ENCODE measurements at places on chromosomes 6 and 20.

DNA sequence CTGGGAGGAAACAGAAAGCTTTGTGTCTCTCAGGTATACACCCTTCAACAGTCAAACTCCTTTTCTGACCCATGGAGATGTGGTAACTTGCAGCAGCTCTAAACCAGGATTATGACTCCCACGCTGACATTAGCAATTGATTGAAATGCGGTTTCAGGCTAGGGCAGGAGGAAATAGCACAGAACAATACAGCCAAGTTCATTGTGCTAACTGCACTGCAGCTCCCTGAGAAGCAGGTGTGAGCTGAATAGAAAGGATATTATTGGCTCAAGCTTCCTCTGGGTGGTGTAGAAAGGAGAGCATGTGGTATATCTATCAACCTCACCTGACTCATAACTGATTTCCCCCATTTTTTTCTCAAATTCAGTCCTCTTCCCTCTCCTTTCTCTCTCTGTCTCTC lies 612.3 kb upstream of the BTBD3 start:
- no peak for DNase-seq
- H3K27ac ChIP-seq, result no peak overlapping the region
- H3K27me3 ChIP-seq, result no peaks in the 10 kb centered on the region
- no peaks in the 10 kb centered on the region for H3K4me1 ChIP-seq
- H3K4me3 ChIP-seq, result no peak overlapping the region

GRCh38 chr6:148244217-148244935 lies 98.3 kb upstream of the SASH1 start:
- peaks cover 27% of the 10 kb centered on the region for H3K27me3 ChIP-seq
- no peak overlapping the region for H3K4me3 ChIP-seq
- no peaks in the 10 kb centered on the region for H3K36me3 ChIP-seq
- DNase-seq, result no peak

DNA sequence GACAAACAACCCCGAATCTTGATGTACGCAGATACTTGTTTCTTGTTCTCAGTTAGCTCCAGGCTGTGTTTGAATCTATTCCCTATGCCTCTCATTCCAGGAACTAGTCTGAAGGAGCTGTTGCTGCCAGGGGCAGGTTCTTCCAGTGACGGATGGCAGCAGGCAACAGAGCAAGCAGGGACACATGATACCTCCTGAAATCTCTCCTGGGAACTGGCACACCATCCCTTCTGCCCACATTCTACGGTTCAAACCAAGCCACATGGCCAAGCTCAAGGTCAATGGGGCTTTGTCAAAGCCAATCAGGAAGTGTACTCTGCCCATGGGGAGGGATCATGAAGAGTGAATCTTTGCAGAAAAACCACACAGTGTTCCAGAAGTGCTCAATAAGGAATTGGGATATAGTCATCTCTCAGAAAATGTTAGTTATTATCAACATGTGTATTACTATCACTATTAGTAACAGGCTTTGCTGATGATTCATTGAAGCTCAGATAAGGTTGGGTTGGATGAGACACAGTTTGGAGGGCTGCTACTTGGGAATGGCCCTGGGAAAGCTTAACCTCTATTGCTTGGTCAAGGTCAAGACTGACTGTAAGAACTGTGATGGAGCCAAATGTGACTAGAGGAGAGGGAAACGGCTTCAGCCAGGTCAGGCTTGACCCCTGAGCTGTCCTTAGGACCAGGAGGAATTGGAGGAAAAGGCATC lies 454.9 kb downstream of the PTPRT start:
- no peak overlapping the region for H3K4me3 ChIP-seq
- no peak for DNase-seq
- H3K4me1 ChIP-seq, result no peaks in the 10 kb centered on the region
- no peaks in the 10 kb centered on the region for H3K27me3 ChIP-seq
- H3K36me3 ChIP-seq, result no peaks in the 10 kb centered on the region

GRCh38 chr6:170047823-170048222 lies 243.1 kb downstream of the DLL1 start:
- no peak overlapping the region for H3K4me3 ChIP-seq
- H3K4me1 ChIP-seq, result no peaks in the 10 kb centered on the region
- H3K27me3 ChIP-seq, result no peaks in the 10 kb centered on the region
- no peaks in the 10 kb centered on the region for H3K36me3 ChIP-seq
- no peak for DNase-seq
- no peak overlapping the region for H3K27ac ChIP-seq

DNA sequence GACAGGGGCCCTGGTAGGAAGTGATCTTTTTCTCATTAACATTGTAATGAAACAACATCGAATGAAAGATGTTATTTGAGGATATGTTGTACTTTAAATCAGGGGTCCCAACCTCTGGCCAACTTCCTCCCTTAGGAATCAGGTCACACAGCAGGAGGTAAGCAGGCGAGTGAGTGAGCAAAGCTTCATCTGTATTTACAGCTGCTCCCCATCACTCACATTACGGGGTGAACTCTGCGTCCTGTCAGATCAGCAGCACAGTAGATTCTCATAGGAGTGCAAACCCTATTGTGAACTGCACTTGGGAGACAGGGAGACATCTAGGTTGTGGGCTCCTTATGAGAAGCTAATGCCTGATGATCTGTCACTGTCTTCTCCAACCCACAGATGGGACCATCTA lies 19.9 kb downstream of the EPM2A start:
- H3K36me3 ChIP-seq, result 0 out of 2 replicates have a peak, but pooled peaks cover 5% of the 10 kb centered on the region
- H3K4me3 ChIP-seq, result no peak overlapping the region
- DNase-seq, result no peak
- H3K27ac ChIP-seq, result no peak overlapping the region

DNA sequence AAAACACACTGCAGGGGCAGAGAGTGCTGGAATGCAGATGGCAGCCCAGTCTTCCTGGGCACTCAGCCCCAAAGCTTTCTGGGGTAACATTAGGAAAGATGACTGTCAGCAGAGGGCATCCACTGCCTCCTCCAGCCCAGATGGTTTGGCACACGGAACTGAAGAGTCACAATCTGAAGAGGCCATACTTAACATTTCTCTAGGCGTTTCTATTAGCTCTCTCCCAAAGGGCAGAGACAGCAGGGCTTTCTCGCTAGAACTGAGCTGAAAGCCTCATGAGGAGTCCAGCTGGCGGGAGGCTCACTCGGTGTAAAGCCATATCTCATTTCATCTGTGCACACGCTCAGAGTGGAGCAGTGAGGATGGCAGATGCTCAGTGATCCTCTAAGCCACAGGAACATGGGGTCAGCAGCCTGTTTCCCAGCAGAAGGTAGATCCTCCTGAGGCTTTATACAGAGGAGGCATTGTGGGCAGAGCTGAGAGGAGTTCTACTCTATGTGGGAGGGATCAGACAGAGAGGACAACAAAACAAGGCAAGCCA lies 28.1 kb downstream of the ALDH8A1 start:
- H3K4me3 ChIP-seq, result no peak overlapping the region
- H3K27me3 ChIP-seq, result no peaks in the 10 kb centered on the region
- H3K36me3 ChIP-seq, result no peaks in the 10 kb centered on the region
- no peak for DNase-seq

DNA sequence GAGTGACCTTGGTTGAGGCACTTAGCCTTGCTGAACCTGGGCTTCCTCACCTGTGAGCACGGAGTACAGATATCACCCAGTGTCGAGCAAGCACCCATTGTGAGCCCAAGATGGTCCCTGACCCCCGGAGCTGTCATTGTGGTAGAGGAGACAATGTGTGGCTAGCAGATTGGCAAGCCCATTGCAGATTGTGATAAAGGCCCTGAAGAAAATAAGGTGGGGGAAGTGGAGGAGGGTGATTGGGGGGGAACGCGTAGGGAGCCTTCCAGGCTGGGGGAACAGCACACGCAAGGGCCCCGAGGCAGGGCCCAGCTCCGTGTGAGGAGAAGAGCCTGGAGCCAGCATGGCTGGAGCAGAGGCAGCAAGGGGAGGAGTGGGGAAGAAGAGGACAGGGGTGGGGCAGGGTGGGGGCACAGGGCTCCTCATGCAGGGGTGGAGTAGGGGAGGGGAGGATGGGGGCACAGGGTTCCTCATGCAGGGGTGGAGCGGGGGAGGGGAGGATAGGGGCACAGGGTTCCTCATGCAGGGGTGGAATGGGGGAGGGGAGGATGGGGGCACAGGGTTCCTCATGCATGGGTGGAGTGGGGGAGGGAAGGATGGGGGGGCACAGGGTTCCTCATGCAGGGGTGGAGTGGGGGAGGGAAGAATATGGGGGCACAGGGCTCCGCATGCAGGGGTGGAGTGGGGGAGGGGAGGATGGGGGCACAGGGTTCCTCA lies 7.0 kb downstream of the CEBPB start:
- no peak for DNase-seq
- H3K27me3 ChIP-seq, result no peaks in the 10 kb centered on the region
- peaks cover 23% of the 10 kb centered on the region for H3K36me3 ChIP-seq
- H3K4me3 ChIP-seq, result no peak overlapping the region

GRCh38 chr6:24906314-24906713 lies 29.4 kb downstream of the RIPOR2 start:
- H3K27ac ChIP-seq, result no peak overlapping the region
- no peak overlapping the region for H3K4me3 ChIP-seq
- H3K4me1 ChIP-seq, result peaks cover 10% of the 10 kb centered on the region

DNA sequence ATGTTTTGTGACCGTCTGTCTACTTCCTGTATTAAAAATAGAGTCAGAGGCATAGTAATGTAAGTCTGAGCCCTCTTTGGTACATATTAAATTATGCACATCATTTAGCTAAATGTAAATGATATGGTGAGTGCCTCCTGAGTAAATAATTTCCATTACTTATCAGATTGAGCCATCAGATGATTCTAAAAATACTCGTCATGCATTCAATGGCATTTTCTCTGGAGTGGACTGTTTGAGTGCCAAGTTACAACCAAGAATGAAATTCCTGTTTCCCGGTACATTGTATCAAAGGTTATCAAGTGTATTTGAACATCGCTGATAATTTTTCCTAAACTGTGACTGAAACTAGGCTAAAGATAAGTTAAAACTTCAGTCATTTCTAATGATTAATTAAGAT lies 81.0 kb downstream of the AKAP7 start:
- no peak overlapping the region for H3K4me3 ChIP-seq
- no peak for DNase-seq
- H3K4me1 ChIP-seq, result peaks cover 35% of the 10 kb centered on the region
- H3K36me3 ChIP-seq, result no peaks in the 10 kb centered on the region
- no peak overlapping the region for H3K27ac ChIP-seq
- H3K27me3 ChIP-seq, result no peaks in the 10 kb centered on the region

GRCh38 chr20:37668166-37668565 lies 25.7 kb upstream of the CTNNBL1 start:
- no peaks in the 10 kb centered on the region for H3K36me3 ChIP-seq
- no peak overlapping the region for H3K4me3 ChIP-seq
- H3K4me1 ChIP-seq, result no peaks in the 10 kb centered on the region
- H3K27ac ChIP-seq, result no peak overlapping the region

- H3K36me3 ChIP-seq, result no peaks in the 10 kb centered on the region
- no peak overlapping the region for H3K27ac ChIP-seq
- peak; percentile 3 for DNase-seq
- peaks cover 4% of the 10 kb centered on the region for H3K4me1 ChIP-seq
- H3K4me3 ChIP-seq, result no peak overlapping the region
These were observed 106.3 kb upstream of the NXT1 start for GRCh38 chr20:23244156-23244915.

GRCh38 chr20:58078741-58079522 lies 149.5 kb downstream of the ANKRD60 start:
- no peaks in the 10 kb centered on the region for H3K36me3 ChIP-seq
- H3K27ac ChIP-seq, result no peak overlapping the region
- H3K4me1 ChIP-seq, result no peaks in the 10 kb centered on the region

GRCh38 chr20:23032056-23032749 lies 2.9 kb upstream of the SSTR4 start:
- H3K36me3 ChIP-seq, result no peaks in the 10 kb centered on the region
- DNase-seq, result no peak
- H3K27ac ChIP-seq, result peak overlapping the region; percentile 83
- peaks cover 63% of the 10 kb centered on the region for H3K4me1 ChIP-seq
- no peaks in the 10 kb centered on the region for H3K27me3 ChIP-seq
- no peak overlapping the region for H3K4me3 ChIP-seq

- H3K4me1 ChIP-seq, result peaks cover 14% of the 10 kb centered on the region
- no peak overlapping the region for H3K4me3 ChIP-seq
- H3K27ac ChIP-seq, result no peak overlapping the region
- DNase-seq, result no peak
- peaks cover 11% of the 10 kb centered on the region for H3K27me3 ChIP-seq
- H3K36me3 ChIP-seq, result no peaks in the 10 kb centered on the region
These were observed 34.2 kb upstream of the BTN3A2 start for GRCh38 chr6:26330859-26331217.

- H3K4me3 ChIP-seq, result peak overlapping the region; percentile 81
- no peak for DNase-seq
- H3K27me3 ChIP-seq, result no peaks in the 10 kb centered on the region
- H3K27ac ChIP-seq, result no peak overlapping the region
These were observed 5.4 kb upstream of the ZNFX1 start for GRCh38 chr20:49283176-49283702.

DNA sequence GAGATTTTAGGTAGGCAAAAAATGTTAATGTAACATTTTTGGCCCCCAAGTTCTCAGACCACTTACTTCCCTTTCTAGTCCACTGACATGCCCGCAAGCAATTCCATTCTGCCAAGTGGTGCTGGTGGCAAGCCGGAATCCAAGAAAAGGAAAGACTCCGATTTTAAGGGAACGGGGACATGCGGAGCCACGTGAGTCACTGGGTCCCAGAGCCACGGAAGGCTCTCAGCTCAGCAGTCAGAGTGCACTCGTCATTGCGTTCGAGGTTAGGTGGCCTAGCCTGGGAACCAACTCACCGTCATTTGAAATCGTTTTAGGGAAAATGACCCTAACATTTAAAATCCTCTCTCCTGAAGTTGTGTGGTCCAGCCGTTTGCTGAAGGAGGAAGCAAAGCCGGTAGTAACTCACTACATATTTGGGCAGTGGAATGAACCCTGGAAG lies 711 bp upstream of the SIRT5 start:
- H3K4me3 ChIP-seq, result peak overlapping the region; percentile 8
- peak overlapping the region; percentile 98 for H3K27ac ChIP-seq
- no peak for DNase-seq
- peaks cover 14% of the 10 kb centered on the region for H3K4me1 ChIP-seq

GRCh38 chr6:13916230-13916944 lies 8.4 kb upstream of the RNF182 start:
- H3K27ac ChIP-seq, result no peak overlapping the region
- no peaks in the 10 kb centered on the region for H3K36me3 ChIP-seq
- no peak for DNase-seq
- H3K4me3 ChIP-seq, result no peak overlapping the region
- H3K27me3 ChIP-seq, result peaks cover 15% of the 10 kb centered on the region
- H3K4me1 ChIP-seq, result no peaks in the 10 kb centered on the region

GRCh38 chr6:83603551-83603950 lies 91.2 kb downstream of the PRSS35 start:
- DNase-seq, result no peak
- no peaks in the 10 kb centered on the region for H3K4me1 ChIP-seq
- H3K27ac ChIP-seq, result no peak overlapping the region
- H3K27me3 ChIP-seq, result no peaks in the 10 kb centered on the region
- H3K36me3 ChIP-seq, result no peaks in the 10 kb centered on the region
- no peak overlapping the region for H3K4me3 ChIP-seq

GRCh38 chr20:59428441-59429205 lies 128.2 kb downstream of the EDN3 start:
- H3K4me1 ChIP-seq, result no peaks in the 10 kb centered on the region
- H3K27me3 ChIP-seq, result peaks cover 14% of the 10 kb centered on the region
- H3K27ac ChIP-seq, result no peak overlapping the region
- no peak overlapping the region for H3K4me3 ChIP-seq
- DNase-seq, result no peak
